Head of caudate nucleus (tissue), 42 donors: ENCODE measurements at places on chromosomes 13 and 19.

GRCh38 chr19:21398851-21399250 lies 1.9 kb downstream of the ZNF493 start:
- DNase-seq, result no peak

DNA sequence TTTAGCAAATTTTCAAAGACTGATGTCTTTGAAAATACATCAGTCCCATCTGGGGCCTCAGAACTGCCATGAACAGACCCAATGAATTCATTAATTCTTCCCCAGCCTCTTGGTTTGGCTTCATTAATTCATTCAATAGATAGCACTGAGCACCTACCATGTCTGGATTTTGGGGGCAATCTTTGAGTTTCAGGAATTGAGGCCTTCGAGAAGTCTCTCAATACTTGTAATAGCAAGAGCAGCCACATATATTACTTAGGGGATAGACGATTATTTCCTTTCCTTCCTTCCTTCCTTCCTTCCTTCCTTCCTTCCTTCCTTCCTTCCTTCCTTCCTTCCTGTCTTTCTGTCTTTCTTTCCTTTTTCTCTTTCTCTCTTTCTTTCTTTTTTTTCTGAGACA lies 64.8 kb downstream of the ALOX5AP start:
- no peak for DNase-seq

DNA sequence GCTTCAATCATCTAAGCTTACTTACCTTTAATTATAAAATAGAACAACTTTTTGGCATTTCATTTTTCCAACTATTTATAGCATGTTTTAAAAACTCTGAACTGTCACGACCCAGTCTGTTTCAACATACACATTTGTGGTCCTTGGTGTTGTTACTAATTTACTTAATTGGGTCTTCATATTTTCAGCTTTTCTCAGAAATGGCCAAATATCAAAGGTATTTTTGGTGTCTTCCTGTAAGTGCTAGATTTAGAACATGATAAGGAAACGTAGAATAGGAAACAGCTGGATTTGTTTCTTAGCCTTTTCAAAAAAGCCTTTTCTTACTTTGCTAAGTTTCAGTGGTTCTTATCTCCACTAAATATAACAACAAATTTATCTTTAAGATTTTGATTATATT lies 11.4 kb downstream of the LPAR6 start:
- DNase-seq, result no peak

DNA sequence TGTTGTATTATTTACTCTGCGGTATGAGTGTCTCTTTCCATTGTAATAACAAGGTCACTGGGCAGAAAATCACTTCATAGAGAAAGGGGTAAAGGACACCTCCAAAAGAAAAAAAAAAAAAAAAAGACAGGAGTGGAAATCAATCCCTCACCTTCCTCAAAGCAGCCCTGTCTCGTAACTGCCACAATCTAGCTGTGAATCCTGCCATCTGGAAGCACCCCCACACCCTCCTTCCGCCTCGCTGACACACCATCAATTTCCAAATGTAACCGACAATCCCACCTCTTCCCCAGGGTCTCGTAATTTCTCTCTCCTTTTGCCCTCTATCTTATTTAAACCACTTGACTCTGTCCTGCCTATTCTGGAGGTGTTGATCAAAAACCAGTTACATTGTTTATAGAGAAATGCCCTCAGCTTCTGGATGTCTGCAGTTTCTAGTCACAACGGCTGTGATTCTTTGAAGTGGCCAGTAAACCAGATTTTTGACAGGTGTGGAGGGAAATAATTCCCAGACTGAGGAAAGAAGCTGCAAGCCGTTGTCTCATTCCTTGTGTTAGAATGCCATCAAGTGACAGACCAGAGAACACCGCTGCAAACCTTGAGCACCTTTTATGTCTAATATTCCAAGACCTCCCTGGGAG lies 9.1 kb upstream of the POP4 start:
- no peak for DNase-seq

- peak; percentile 67 for DNase-seq
Observed at GRCh38 chr19:52237771-52238400, 31.5 kb upstream of the ZNF766 start.

- DNase-seq, result no peak
Observed at GRCh38 chr13:100175078-100175802, 86.3 kb downstream of the PCCA start.

DNA sequence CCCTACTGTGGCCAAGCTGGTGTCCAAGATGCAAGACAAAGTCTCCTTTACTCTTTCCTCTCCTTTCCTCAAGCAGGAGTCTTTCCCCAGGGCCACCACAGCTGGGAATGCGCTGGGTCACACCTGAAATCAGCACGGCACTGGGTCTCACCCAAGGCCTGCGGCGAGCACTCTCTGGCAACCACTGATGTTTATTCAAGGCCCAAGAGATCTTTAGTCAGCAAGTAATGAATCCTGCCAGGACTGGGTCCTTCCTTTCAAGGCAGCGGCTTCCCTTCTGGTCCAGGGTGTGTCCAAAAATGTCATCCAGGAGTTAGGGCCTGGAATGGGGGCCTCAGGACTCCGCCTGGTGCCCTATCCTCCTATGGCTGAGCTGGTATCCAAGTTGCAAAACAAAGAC lies 24.1 kb downstream of the BLOC1S3 start:
- no peak for DNase-seq

DNA sequence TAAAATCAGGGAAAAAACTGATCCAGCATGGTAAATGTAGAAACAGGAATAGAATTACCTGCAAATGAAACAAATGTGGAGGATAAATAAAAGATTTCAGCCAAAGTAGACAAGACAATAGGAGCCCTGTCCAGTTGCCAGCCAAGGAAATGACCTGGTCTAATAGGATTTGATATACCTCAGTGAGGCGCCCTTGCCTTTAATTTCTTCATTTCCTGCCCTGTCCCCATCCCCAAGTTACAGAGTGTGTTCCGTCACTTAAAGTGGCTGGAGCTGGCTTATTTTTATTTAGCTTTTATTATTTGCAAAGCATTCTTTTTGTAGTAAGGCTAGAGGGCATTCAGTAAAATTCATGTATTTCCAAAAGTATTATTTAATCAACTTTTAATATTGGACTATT lies 1022.0 kb downstream of the EFNB2 start:
- DNase-seq, result no peak

DNA sequence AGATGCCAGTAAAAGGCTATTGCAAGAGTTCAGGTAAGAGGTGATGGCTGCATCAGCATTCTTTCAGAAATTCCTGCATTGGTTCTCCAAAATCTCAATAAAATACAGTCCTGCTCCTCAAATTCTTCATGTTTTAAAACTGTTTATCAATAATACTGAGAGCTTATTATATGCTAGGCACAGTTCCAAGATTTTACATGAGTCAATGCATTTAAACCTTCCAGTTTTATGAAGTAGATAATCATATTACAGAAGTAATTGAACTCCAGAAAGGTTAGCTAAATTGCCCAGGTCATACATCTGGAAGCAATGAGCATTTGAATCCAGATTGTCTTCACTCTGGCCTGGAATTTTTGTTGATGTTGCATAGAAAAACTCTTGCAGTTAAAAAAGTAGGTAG lies 282.9 kb upstream of the SLITRK6 start:
- DNase-seq, result no peak

DNA sequence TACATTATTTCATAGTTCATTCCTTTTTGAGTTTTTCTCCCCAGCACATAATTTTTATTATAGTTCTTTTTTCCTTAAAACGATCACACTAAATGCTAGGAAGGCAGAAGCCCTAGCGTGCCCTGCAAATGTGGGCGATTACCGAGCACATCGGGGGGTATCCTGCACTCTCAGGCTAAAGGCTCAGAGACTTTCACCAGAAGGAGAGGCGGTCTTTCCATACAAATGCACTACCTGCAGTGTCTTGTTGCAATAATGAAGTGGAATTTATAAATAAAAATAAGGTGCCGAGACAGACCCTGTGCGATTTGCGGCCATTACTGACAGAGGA lies 29.3 kb upstream of the SPACA7 start:
- DNase-seq, result no peak
